Upper lobe of right lung (tissue), 1 donor: ENCODE measurements at places on chromosomes 12 and 14. TPM values are rescaled to one million over a fixed set of nuclear protein-coding genes. Genes with fewer than 3 reads are reported as not detected.
A peak's percentile ranks its signal among the peaks of the same experiment; 100 is the strongest.

The TAS2R10 gene
- not detected for total RNA-seq

The CEBPE gene
- total RNA-seq, result not detected

The RBP5 gene
- total RNA-seq, result 7.1 TPM

DNA sequence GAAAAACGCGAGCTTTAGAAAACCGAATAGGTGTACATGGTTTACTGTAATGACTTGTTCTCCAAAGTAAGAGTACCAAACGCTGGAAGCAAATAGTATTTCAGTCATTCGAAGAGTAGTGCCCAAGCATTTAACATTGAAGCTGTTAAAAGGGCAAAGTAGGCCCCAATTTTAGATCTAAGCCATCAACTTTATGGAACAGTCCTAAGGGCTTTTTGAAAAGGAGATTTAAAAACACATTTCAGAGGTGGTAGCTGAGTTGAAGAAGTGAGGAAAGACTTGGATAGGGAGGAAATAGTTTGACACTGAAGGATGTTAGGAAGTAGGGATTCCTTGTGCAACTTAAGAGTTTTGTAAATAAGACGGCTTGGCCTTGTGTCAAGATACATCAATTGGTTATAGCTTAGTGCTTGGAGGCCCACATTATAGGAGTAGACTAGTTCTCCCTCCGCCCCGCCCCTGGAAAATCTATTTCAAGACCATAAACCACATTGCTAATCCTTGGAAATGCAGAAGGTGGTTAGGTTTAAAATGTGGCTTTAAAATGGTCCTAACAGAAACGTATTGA lies 783 bp upstream of the TUBA1B start:
- H3K4me1 ChIP-seq, result peaks cover 22% of the 10 kb centered on the region
- H3K27ac ChIP-seq, result peak overlapping the region; percentile 100
- no peak for DNase-seq
- H3K27me3 ChIP-seq, result no peaks in the 10 kb centered on the region

DNA sequence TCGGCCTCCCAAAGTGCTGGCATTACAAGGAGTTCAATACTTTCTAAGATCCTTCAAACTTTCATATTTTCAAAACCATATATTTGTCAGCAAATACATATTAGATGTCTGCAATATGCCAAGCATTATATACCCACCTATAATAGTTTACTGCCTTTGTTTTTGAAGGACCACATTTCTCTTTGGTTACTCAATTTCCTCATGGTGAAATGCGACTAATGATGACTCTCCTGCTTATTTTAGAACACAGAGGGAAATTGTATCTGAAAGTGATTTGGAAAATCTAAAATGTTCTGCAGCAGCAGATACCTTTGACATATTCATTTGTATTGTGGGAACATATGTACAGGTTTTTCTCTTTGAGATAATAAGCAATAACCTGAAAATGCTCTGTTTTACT lies 2.7 kb upstream of the CNTN1 start:
- no peak overlapping the region for H3K27ac ChIP-seq
- H3K27me3 ChIP-seq, result peaks cover 22% of the 10 kb centered on the region
- H3K36me3 ChIP-seq, result no peaks in the 10 kb centered on the region
- no peak overlapping the region for H3K4me3 ChIP-seq
- no peak for DNase-seq

DNA sequence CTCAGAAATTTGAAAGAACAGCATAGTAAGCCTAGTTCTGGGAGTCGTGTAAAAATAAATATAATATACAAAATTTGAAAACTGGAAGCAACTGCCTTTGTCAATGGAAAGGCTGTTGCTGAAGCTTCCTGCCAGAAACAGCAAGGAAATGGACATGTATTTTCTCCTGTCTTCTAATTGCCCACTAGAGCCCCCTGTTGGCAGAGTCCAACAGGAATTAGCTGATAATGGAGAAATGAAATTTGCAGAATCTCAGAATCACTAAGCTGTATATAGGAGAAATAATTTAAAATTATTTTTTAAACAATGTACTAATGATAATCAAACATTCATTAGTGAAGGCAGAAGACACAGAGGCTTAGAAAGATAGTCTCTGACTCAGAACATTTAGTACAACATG lies 414.8 kb downstream of the SLC6A15 start:
- H3K4me3 ChIP-seq, result no peak overlapping the region
- H3K36me3 ChIP-seq, result no peaks in the 10 kb centered on the region
- no peaks in the 10 kb centered on the region for H3K27me3 ChIP-seq
- DNase-seq, result no peak
- no peak overlapping the region for H3K27ac ChIP-seq

GRCh38 chr12:104670439-104671408 lies 214.0 kb downstream of the CHST11 start:
- peak overlapping the region; percentile 70 for H3K27ac ChIP-seq
- no peaks in the 10 kb centered on the region for H3K27me3 ChIP-seq
- peak; percentile 80 for DNase-seq
- no peaks in the 10 kb centered on the region for H3K36me3 ChIP-seq
- peaks cover 78% of the 10 kb centered on the region for H3K4me1 ChIP-seq
- H3K4me3 ChIP-seq, result no peak overlapping the region

DNA sequence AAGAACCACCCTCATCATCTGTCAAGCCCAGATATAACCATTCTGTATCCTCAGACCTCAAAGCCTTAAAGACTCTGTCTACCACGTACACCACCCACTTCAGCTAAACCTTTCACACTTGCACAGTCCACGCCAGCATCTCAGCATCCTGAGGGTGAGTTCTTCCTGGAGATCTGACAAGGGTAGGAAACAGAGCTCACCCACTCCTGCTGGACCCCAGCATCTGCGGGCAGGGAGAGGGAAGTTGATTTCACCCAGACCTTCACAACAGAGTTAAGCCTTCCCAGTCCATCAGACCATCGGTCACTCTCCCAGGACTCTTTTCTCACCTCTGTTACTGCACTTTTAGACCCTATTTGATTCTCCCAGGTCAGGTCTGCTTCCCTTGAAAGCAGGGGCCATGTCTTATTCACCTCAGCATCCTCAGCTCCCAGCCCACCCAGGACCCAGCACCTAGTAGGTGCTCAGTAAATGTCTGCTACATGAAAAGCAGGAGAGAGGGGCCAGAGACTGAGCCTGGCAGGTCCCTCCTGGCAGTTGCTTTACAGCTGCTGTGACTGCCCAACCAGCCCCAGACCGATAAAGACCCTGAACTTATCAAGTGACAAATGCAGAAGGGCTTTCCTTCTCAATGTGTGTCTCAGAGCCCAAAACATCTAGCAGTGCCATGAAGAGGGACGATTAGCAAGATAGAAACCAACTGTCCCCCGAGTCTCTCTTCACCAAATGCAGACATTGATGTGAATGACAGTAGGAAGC lies 34.1 kb downstream of the ANO2 start:
- no peaks in the 10 kb centered on the region for H3K4me1 ChIP-seq
- DNase-seq, result no peak
- no peak overlapping the region for H3K4me3 ChIP-seq

DNA sequence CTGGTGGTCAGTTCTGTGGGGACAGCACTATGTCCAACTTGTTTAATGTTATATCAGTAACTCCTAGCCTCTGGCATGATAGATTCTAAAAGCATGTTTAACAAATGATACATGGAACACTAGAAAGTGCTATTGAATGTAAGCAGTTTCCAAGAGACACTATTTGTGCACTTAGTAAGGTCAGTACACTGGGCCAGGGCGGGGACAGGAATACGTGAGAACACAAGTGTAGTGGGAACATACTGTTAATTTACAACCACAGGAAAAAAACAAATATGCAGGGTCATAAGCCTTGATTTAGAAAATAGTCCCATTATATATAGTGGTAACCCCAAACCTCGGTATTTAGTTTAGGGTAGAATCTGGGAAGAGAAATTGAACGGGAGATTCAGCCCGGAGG lies 88.9 kb upstream of the SLC38A2 start:
- no peak overlapping the region for H3K4me3 ChIP-seq
- no peak overlapping the region for H3K27ac ChIP-seq
- H3K27me3 ChIP-seq, result no peaks in the 10 kb centered on the region
- no peaks in the 10 kb centered on the region for H3K36me3 ChIP-seq
- peaks cover 25% of the 10 kb centered on the region for H3K4me1 ChIP-seq
- no peak for DNase-seq
